ENCODE measurements at places on chromosomes 11 and 22. TPM values are rescaled to one million over a fixed set of nuclear protein-coding genes. Genes with fewer than 3 reads are reported as not detected.

GRCh38 chr11:117475716-117476530 lies 148.3 kb downstream of the CEP164 start:
- DNase-seq: no peak

TRIM34 gene
- 6.1 TPM for total RNA-seq

NCAPD3 gene
- total RNA-seq: 11.8 TPM

DNA sequence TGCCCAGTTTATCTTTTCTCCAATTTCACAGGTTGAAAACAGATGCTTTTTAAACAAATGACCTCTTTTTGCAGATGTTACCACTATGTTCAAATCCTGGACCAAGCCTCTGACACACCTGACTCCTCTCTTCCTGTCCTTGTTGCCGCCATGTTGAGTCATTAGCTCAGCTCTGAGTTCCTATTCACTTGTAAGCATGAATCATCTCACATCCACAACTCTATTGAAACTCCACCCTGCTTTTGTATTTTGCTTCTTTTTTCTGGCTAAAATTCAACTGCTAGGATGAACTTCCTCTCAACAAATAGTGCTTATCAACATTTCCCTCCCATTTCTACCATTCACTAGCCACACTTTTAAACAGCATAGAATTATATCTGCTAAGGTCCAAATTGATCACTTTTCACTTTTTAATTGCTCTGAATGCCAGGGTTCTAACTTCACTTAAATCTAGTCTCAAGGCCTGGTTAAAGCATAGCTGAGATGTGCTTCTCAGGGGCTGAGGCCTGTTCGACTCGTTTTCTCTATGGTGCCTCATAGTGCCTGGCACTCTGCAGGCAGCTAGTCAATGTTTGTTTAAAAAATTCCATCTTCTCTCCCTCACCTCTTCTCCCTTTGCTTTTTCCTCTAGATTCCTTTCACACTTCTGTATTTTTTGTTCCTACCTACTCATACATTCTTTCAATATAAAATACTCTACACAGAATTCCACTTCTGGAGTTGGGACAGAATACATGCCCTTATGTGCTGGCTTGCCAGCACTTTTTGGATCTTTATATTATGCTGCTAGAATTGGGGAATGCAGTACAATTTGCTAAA lies 3.9 kb downstream of the JOSD1 start:
- no peak for DNase-seq

GRCh38 chr11:76653012-76653673 lies 17.4 kb downstream of the LRRC32 start:
- peak; percentile 7 for DNase-seq

C11orf91 gene
- total RNA-seq: not detected

CRYAB gene
- total RNA-seq: 353 TPM

DNA sequence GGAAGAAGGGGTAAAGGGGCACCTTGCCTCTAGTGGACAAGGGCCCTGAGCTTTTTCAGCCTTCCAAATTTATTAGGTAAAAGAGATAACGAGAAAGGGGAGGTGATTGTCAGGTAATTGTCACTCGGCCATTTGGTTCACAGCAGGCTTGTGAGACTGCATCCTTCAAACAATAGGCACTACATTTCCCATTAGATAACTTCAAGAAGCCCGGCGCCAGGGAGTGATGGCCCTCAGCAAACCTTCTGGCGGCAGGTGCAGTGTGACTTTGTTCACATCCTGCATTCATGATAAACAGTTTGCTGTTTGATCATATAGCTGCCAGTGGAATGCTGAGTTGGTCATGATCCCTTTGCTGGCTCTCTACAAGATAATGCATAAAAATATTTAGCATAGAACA lies 185.1 kb downstream of the CWF19L2 start:
- DNase-seq: no peak

- no peak for DNase-seq
Measured at GRCh38 chr11:123509737-123510578, 79.9 kb downstream of the GRAMD1B start.

- DNase-seq: no peak
Measured at GRCh38 chr11:70816156-70816678, 417.9 kb downstream of the CTTN start.

GRCh38 chr11:111633248-111633647 lies 31.0 kb downstream of the SIK2 start:
- DNase-seq: no peak

- DNase-seq: no peak
Measured at GRCh38 chr11:130526846-130527245, 78.4 kb downstream of the ADAMTS15 start.

NKAPD1 gene
- 14.4 TPM for total RNA-seq

DNA sequence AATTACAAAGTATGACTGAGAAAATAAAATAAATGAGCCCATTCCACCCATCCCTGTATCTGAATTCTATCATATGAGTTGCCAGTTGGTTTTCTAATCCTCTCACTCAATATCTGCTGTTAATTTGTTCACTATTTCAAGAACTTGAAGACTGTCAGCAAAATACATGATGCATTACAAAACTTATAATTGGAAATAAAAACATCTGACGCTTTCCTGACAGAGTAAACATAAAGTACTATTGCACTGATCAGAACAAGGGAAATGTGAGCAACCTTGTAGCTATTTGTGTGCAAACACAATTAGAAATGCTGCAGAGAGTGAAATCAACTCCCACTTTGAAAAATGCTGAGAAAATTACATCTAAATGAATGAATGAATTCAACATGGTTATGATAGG lies 97.1 kb downstream of the MPPED2 start:
- DNase-seq: no peak

- peak; percentile 42 for DNase-seq
Measured at GRCh38 chr11:64675450-64676260, 47.3 kb downstream of the NRXN2 start.

ACR gene
- not detected for total RNA-seq

- no peak for DNase-seq
Measured at GRCh38 chr11:38791346-38791961, 2193.4 kb upstream of the RAG2 start.

DNA sequence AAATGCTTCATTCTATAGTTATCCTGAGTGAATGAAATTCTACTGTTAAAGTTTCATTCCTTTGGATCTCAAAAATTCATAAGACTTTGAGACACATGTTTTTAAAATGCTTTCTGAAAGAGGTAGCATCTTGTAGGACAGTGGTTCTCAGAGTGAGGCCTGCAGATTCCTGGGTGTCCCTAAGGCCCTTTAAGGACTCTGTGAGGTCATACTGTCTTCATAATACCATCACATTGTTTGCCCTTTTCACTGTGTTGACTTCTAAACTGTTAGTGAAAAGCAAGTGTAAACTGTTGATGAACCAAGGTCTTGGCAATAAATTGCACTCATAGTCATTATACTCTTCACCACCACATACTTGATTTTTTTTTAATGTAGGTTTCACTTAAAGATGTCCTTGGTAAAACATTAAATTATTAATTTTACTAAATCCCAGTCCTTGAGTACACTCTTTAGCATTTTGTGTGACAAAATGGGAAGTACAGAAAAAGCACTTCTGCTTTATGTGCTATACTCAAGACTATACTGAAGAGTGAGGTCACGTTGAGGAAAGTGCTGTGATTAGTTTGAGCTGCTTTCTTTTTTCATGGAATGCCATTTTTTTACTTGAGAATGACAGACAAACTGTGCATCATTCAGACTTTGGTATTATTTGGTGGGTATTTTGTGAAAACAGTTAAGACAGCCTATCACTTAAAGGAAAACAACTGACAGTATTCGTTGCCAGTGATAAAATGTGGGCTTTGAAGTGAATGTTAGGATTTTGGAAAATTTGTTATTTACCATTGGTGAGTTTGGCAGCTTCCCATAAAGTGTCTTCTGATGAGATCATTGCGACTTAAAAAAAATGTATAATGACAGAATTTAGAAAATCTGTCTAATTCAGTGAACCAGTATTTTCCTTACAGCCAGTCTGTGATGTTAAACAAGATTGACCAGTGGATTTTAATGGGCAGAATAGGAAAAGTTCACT lies 61.1 kb downstream of the SPECC1L start:
- no peak for DNase-seq

DNA sequence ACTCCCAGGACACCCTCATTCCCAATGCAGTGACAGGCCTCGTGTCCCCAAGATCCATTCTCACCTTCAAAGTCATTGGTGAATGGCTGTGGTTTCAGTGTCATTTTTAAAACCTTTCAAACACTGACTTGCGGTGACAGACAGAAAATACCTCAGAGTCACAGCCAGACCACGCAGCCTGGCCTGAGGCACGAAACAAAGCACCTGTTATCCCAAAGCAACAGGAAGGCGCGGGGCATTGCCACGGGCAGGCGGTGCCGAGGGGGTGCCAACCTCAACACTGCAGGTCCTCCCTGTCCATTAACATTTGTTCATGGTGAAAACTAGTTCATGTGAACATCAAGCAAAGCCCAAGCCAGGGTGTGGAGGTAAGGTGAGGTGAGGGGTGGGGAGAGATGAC lies 38.2 kb downstream of the RPUSD4 start:
- DNase-seq: no peak

DNA sequence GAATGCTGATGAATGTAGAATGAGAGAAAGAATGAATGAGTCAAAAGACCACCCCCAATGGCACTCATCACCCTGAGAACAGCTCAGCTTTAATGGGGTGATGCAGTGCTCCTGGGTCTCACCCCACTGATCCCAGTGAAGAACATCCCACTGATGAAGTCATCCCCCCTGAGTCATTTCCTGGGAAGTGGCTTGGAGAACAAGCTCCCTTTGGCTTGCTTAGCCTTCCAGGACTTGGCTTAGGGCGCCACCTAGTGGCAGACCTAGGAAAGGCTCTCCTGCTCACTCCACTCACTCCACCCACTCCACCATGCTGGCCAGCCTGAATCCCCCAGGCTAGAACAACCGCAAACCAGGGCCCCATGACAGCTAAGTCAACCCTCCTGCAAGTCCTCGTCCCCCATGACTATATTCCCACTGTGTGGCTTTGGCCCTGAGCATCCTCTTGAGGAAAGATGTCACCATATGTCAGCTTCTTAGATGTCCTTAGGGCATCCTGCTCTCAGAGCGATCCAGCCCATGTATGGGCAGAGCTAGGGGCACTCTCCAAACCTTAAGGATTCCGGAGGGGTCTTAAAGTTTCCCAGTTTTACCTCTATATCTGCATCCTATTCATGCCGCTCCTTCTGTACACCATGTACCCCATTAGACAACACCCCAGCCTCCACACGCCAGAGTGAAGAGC lies 17.8 kb upstream of the TMPRSS13 start:
- DNase-seq: peak; percentile 70

IL10RA gene
- 42.0 TPM for total RNA-seq

GRCh38 chr11:2797121-2797711 lies 88.4 kb downstream of the CDKN1C start:
- DNase-seq: no peak

C22orf39 gene
- total RNA-seq: 81.0 TPM
